ENCODE measurements at places on chromosomes 6 and 20. TPM values are rescaled to one million over a fixed set of nuclear protein-coding genes. Genes with fewer than 3 reads are reported as not detected.

Gene KCNG1
- total RNA-seq, result 22.7 TPM

Gene HLA-DQB2
- total RNA-seq, result not detected

Gene PLEKHG1
- total RNA-seq, result 4.1 TPM

DNA sequence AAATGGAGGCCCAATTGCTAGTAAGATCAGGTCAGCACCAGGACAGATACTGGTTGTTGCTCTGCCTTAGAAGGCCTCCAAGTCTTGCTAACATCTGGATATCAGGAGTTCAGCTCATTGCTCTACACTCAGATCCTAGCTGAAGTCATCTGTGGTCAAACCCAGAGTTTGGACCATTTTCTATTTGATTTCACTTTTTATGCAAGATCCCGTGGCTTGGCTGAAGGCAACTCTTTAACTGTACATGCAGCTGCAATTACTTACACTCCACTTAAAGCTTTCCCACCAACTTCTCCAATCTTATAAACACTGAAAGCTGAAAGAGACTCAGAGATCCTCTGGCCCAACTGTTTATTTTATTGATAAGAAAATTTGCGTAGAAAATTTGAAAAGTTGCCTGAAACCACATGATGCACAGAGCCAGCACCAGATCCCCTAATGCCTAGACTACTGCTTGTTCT is 2.7 kb downstream of the SLC17A2 start:
- no peak for DNase-seq

GRCh38 chr6:161257793-161258457 is 15.9 kb downstream of the AGPAT4 start:
- DNase-seq, result no peak

Gene C6orf118
- total RNA-seq, result not detected

- no peak for DNase-seq
Observed at GRCh38 chr6:106112433-106112832, 26.3 kb downstream of the PRDM1 start.

GRCh38 chr6:143838395-143838794 is 4.7 kb upstream of the LTV1 start:
- DNase-seq, result no peak

DNA sequence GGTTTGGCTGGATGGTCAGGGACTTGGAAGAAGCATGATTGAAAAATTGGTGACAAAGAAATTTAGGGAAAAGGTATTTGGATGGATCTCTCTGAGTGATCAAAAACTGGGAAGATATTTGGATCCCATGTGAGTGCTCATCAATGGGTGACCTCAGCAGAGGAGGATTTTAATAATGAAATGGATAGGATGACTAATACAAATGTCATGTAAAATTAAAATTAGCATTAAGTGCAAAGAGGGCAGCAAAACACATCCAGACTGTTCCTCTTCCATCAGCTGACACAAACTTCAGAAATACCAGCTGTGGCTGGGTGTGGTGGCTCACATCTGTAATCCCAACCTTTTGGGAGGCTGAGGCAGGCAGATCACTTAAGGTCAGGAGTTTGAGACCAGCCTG is 151.7 kb downstream of the THBS2 start:
- DNase-seq, result no peak

DNA sequence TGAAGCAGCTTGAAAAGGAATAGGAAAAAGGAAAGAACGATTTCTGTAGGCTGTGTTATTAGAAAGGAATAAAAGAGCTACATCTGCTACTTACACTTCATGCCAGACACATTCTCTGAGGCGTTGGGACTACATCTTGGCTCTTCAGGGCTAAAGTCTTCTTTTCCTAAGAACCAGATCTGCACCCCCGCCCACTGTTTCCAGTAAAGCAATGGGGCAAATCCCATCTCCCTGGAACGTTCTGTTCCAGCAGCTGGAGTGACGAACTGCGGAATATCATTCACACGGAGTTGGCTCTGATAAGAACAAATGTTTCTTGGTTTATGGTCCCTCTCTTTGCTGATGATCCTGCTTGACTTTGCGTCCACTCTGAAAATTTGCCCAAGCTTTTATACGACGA is 26.9 kb downstream of the FAM50B start:
- DNase-seq, result no peak

- no peak for DNase-seq
Observed at GRCh38 chr6:20186981-20187380, 25.3 kb downstream of the MBOAT1 start.

- DNase-seq, result no peak
Observed at GRCh38 chr6:48147051-48147450, 36.1 kb upstream of the PTCHD4 start.

DNA sequence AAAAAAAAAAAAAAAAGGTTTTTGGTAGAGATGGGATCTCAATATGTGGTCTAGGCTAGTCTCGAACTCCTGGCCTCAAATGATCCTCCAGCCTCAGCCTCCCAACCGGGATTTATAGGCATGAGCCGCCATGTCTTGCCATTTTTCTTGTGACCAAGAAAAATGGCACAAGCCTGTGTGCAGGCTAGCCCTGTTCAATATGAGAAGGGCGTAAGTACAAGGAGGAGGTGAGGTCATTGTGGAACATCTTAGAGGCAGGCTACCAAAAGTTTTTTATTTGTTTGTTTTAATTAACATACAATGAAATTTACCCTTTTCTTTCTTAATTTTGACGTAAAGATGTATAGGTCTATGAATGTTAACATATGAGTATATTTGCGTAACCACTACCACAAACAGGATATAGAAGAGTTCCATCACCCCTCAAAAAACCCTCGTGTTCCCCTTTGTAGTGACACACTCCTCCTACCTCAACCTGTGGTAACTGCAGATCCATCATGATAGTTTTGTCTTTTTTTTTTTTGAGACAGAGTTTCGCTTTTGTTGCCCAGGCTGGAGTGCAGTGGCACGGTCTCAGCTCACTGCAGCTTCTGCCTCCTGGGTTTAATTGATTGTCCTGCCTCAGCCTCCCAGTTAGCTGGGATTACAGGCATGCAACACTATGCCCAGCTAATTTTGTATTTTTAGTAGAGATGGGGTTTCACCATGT is 28.3 kb upstream of the KIF3B start:
- DNase-seq, result no peak

DNA sequence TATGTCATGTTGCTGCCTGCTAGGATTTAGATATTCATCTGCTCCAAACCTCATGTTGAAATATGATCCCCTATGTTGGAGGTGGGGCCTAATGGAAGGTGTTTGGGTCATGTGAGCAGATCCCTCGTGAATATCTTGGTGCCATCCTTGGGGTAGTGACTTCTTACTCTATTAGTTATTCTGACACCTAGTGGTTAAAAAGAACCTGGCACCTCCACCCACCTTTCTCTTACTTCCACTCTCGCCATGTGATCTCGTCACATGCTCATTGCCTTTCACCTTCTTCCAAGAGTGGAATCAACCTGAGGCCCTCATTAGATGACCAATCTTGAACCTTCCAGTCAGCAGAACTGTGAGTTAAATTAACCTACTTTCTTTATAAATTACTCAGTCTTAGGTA is 549.4 kb upstream of the SYNCRIP start:
- peak; percentile 59 for DNase-seq

Measured in A673 (cell line).